HT1080 (cell line): ENCODE measurements at places on chromosomes 16 and 17. TPM values are rescaled to one million over a fixed set of nuclear protein-coding genes. Genes with fewer than 3 reads are reported as not detected.

The KRT15 gene
- total RNA-seq = 6.8 and 10.9 TPM in 2 replicates

The ATMIN gene
- total RNA-seq = 34.7 and 35.2 TPM in 2 replicates

The FOXN1 gene
- not detected in 2 replicates for total RNA-seq

The PRR35 gene
- 0.10 TPM in 1 of 2 replicates, not detected in the other for total RNA-seq

The CHP2 gene
- total RNA-seq = not detected in 2 replicates

The SP2 gene
- 1.6 and 3.4 TPM in 2 replicates for total RNA-seq

The MSLN gene
- 0.23 TPM in 1 of 2 replicates, not detected in the other for total RNA-seq

The PRR29 gene
- total RNA-seq = 0.08 and 0.47 TPM in 2 replicates

The NAGPA gene
- total RNA-seq = 26.2 and 30.6 TPM in 2 replicates
